ENCODE measurements at places on chromosomes 7 and 10.

DNA sequence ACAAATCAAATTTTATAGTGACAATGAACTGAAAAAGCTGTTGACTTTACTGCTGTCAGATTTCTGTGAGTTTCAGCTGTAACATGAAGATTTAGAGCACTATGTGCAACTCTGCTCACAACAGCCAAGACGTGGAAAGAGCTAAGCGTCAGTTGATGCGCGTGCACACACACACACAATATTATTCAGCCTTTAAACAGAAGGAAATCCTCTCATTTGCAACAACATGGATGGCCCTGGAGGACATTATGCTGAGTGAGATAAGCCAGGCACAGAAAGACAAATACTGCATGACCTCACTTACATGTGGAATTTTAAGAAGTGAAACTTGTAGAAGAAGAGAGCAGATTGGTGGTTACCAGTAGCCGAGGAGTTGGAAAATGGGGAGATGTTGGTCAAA lies 82.8 kb upstream of the FRMD4A start:
- no peak for DNase-seq

DNA sequence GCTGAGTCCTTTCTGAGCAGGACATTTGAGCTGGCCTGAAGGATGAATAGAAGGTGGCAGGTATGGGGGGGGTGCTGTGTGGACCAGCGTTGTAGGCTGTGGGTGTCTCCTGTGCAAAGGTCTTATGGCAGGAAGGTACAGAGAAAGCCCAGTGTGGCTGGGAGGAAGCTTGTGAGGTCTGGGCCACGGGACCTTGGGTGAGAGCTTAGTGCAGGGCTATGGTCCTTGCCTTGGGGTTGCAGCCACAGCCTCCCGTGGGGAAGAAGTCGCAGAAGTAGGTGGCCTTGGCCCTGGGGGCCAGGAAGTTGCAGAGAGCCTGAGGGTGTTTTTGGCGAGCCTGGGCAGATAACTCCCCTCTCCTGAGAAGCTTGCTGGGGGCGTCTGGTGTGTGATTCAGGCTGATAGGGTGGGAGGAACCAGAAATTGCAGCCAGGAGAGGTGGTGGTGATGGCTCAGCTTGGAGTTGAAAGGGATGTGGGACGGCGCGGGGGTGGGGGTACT lies 172.0 kb upstream of the TNRC18 start:
- no peak for DNase-seq

DNA sequence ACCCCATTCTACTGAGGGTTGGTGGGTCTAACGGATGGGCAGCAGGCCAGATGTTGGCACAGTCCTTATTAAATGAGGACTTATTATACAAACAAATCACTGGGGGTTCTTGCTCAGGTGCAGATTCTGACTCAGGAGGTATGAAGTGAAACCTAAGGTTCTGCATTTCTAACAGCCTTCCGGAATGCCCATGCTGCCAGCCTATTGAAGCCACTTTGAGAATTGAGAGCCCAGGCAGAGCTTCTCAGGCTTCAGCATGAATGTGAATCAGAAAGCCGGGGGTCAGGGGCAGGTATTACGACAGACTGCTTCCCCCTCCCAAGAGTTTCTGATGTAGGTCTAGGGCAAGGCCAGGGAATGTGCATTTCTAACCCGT lies 34.1 kb upstream of the NPFFR1 start:
- no peak for DNase-seq

DNA sequence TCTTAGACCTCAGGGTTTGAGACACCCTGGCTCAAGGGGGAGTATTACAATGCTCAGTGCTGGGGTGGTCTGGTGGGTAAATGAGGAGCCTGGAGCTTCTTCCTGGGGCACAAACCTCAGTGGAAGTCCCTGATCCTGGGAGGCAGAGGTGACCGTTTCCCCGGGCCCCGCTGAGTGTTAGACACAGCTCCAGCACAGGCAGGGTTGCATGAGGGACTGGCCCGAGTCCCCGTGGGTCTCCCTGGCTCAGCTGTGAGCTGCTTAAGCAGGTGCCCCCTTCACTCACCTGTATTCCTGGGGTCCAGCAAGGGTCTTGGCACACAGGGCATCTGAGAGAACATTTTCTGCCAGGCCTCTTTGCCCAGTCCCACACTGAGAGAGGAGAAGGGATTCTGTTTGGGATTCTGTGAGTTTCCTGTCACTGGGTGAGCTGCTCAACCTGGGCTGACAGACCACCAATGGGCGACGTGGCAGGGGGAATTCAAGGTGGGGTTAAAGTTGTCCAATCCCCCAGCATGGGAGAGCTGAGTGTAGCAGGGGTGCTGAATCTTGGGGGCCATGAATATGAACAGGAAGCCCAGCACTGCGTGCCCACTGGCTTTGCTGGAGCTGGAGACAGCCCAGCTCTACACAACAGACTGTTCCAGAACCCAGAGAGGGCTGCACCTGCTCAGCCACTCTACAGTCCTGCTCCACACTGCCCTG lies 29.9 kb downstream of the DDIT4 start:
- DNase-seq, result no peak

DNA sequence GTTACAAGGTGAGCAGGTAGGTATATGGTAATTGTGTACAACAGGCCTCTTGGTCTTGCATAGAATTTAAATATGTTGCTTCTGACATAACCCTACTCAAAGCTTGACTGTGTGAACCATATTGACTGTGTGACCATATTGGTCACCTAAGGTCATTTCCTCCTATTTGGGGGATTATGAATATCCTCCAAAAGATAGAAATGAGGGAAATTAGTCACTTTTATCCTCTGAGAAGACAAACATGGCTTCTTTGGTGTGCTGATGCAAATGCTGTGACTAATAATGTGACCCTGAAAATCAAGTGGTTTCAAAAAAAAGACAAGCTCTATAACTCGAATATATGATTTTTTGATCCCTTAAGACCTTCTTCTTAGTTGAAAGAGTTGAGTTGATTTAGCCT lies 27.9 kb downstream of the IFIT5 start:
- DNase-seq, result no peak

- DNase-seq, result no peak
Observed at GRCh38 chr10:132506711-132507408, 30.7 kb upstream of the INPP5A start.

- DNase-seq, result no peak
Observed at GRCh38 chr7:139745678-139746143, 32.1 kb downstream of the HIPK2 start.

DNA sequence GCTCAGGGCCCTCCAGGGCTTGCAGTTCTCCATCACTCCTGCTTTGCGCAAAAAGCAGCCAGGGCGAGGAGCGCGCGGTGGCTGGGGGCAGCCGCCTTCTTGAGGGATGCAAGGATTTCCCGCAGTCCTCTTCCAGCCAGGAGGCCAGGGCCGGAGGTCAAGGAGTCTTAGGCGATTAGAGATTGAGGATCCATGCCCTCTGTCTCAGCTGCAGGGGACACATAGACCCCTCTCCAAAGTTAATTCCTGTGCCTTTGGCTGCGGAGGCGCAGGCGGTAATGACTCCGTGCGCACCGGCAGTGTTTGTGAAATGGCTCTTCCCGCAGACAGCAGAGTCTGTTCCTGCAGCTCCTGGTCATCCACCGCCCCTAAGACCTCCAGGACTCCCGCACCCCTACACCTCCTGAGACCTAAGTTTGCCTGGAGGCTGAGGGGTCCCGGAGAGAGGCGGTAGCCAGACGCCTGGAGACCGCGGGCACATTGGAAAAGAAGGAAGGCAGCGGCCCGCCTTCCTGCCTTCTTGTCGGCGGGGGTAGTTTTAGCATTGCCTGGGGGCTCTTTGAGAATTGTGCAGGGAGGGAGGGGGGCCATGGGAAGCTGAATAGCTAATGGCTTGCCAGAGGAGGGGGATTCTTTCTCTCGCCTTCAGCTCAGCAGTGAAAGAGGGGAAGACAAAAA lies 3.3 kb upstream of the NEUROG3 start:
- DNase-seq, result no peak

DNA sequence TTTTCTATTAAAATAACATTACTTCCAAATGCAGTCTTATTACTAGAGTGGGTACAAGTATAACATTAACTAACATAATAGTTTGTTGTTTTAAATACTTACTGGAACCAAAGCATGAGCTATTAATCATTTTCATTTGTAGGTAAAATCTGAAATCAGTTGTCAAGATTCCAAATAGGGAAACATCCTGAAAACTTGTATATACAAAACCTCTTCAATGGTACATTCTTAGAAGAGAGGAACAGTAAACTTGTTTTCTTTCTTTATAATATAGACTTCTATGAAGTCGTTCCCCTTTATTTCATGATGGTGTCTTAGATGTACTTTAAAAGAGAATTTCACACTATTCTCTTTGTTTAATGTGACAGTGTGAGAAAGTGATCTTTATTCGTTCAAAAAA lies 85.9 kb downstream of the VTI1A start:
- DNase-seq, result no peak

DNA sequence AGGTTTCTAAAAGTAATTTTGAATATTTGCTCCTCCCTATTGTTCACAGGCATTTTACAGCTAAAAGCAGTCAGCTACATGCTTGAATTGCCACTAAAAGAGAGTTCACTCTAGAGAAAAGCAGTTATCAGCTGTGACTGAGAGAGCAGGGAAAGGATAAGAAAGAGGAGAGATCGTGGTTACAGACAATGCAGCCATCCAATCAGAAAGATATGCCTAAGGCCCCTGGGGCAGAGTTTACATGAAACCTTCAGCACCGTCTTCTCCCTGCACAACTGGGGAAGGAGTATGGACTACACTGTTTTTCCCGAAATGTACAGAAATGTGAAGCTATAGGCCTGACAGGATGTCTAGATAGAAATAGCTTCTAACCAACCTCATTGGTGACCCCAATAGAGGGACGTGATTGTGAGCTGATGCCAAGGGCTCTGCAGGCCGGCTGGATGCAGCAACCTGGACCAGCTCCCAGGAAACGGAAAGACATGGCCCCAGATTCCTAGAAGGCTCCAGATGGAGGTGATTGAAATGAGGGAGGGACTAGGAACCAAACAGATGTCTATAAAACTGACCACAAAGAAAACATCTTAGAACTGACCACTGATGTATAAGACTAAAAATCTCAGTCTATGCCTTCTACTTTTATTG lies 3.2 kb upstream of the VSTM4 start:
- DNase-seq, result no peak

DNA sequence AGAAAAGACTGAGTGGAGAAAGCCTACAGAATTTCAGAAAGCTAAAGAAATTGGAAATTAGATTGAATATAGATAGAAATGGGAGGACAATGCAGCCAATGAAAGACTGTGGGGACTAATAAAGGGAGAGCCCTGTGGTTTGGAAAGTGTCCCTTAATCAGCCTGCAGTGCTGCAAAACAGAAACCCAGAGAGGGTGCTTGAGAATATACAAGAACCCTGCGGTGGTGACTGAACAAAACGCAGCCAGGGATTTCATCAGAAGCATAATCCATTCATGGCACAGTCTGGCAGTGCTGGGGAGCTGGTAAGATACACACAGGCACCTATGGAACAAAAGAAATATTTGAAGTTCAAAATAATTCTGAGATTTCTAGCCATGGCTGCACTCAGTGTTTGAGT lies 19.1 kb downstream of the CEP41 start:
- no peak for DNase-seq

GRCh38 chr10:76523791-76524351 lies 1092.4 kb downstream of the LRMDA start:
- DNase-seq, result no peak

- DNase-seq, result no peak
Observed at GRCh38 chr7:3909128-3909527, 608.1 kb downstream of the SDK1 start.

GRCh38 chr10:3978174-3978573 lies 193.2 kb upstream of the KLF6 start:
- DNase-seq, result no peak

DNA sequence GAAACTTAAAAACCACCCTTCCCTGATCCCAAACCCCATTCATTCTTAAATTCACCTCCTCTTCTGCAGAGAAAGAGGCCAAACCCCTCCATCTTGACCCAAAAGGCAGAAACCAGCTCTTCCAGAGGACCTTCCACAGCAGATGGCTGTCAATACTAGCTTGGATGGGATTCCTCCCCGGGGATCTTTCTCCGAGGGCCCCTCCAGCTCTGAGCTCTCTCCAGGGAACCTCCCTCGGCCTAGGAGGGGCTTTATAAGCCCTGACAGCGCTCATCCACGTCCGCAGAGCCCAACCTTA lies 5.4 kb downstream of the TNRC18 start:
- DNase-seq, result no peak

- no peak for DNase-seq
Observed at GRCh38 chr7:35380739-35381224, 126.9 kb upstream of the TBX20 start.

- DNase-seq, result no peak
Observed at GRCh38 chr7:154868921-154869320, 134.0 kb downstream of the PAXIP1 start.

DNA sequence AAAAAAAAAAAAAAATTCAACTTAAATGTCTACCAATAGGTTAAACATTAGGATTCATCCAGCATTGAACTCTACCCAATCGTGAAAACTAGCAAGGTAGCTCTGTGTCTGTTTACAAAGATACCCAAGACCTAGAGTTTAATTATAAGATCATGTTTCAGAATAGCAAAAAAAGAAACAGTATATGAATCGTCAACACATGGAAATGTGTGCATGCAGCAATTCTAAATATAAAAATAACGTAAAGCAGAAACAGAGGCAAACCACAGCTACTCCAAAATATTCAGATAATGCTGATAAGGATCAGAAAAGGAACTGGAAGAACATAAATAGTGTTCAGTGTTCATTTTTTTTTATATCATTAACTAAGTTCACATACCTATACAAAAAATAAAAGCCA lies 68.7 kb downstream of the AFAP1L2 start:
- DNase-seq, result no peak

DNA sequence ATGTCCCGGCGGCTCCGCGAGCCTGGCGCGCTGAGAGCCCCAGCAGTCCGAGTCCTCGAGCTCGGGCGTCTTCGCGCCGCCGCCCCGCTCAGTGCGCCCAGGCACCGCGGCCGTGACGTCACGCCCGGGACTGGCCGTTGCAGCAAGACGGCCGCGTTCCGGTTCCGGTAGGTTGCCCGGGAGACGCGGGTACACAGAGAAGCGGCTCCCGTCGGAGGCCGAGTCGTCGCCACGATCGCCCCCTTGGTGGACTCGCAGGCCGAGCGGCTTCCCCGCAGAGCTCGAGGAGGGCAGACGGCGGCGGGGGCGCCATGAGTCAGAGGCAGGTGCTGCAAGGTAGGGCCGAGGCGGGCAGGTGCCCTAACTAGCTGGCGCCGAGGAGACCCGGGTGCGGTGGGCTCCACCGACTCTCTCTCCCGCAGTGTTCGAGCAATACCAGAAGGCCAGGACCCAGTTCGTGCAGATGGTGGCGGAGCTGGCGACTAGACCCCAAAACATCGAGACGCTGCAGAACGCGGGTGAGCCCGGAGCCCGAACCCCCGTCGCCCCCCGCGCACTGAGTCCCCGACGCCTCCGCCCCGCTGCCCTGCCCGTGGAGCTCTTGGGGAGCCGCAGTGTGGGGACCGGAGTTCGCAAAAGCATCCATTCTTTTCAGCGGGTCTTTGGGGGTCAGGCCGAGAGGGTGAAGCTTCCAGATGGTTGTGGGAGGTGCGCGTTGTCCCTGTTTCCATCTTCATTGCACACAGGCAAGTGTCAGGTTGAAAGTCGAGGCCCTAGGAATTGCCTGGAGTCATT lies at the start of gene SPAG6:
SPAG6 (plus strand) TSS at position 196 of the 795 bp plus-strand sequence; CDS start at position 312, 116 bp downstream.
- DNase-seq, result no peak

- no peak for DNase-seq
Observed at GRCh38 chr7:78017591-78018100, 219.1 kb downstream of the PHTF2 start.

- DNase-seq, result no peak
Observed at GRCh38 chr7:43650457-43651052, 67.6 kb downstream of the STK17A start.
